ENCODE measurements at places on chromosomes 2 and 18.

GRCh38 chr18:40102903-40103302, 1852.1 kb upstream of the PIK3C3 start:
- no peak for DNase-seq

DNA sequence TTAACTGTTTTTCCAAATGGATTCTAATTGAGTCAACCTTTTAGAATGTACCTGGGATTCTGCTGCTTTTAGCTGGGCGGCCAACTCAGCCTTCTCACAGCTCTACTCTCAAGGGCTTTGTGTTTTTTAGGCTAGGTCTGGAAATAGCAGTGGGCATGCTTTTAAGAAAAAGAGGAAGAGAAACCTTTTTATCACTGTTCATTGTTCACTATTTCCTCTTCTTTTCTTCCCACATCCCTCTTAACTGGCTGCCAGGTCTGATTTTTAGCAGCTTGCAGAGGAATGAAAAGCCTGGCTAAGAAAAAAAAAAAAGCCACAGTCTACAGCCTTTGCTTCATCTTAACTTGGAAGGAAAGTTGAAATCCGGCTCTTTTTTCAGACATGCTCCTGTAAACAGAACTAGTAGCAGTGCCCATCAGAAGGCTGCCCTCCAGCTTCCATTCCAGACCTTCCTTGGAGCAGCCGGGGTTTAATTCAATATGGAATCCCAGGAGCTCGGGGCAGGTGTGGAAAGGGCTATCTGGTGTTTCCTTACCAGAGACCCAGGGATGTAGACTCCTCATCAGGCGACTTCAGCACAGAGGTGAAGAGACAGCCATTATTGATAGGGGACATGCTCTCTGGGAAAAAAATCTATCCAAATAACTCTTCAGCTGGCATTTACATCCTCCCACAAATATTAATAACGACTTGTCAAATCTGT, 230.7 kb downstream of the MYO3B start:
- DNase-seq: no peak

- DNase-seq: no peak
Observed at GRCh38 chr2:237278568-237278967, 135.4 kb downstream of the COL6A3 start.

DNA sequence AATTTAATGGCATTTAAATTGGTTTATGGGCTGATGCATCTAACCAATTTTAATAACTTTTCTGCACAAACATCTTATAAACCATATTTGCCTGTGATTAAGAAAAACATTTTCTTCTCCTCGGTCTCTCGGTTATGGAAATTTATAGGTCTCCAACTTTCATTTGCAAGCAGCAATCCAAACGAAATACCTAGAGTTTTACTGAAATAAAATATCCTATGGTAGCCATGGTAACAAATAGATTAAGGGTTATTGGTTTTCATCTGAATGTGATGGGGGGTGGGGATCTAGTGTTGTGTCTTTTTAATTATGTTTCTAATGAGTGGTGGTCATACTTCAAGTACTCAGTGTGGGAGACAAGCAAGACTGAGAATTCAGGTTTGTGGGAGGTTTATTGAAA, 2.9 kb downstream of the KLHL29 start:
- DNase-seq: no peak

DNA sequence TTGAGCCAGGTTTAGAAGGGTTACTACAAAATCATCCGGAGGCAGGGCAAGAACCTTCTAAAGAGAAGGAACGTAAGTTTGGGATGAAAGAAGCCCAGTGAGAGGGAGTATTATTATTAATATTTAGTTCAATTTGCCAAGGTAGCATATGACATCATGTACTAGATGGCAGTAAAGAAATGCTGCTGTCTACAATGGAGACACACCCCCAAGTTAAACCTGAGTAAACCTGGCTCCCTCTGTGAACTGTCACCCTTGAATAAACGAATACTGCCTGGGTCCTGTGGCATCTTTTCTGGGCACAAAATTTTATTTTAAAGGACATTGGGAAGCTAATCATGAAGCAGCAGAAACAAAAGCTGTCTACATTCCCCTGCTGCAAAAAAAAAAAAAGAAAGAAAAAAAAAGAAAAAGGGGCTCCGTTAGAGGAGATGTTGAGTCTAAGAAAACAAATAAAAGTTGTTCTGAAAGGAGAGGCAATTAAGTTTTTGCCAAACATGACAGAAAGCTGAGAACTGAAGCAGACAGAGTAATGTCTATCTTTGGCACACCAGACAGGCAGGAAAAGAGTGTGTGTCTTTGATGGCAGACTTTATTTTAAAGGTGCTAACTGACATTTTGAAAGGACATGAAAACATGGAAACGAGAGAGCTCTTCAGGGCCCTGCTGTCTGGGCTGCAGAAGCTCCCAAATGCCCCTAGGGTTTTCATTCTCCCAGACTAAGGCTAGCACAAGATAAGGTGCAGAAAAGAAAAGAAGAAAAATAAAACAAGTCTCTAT, 557.7 kb upstream of the CHAC2 start:
- no peak for DNase-seq

DNA sequence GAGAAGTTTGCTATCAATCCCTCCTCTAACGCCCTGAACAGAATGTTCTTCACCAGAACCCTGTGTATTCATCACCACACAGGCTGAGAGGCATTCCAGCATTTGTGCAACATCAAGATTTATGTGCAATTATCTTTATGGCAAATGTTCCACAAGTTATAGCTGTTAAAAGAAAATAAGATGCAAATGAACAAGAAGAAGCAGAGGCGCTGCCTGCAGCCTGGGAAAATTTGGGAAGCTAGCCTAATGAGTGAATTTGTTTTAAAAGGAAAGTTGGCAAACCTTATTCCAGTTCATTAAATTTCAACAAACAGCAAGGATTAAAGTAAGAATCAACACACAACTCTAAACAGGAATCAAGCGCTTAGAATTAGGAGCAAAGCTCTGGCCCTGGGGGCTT, 5.3 kb downstream of the TPO start:
- no peak for DNase-seq

DNA sequence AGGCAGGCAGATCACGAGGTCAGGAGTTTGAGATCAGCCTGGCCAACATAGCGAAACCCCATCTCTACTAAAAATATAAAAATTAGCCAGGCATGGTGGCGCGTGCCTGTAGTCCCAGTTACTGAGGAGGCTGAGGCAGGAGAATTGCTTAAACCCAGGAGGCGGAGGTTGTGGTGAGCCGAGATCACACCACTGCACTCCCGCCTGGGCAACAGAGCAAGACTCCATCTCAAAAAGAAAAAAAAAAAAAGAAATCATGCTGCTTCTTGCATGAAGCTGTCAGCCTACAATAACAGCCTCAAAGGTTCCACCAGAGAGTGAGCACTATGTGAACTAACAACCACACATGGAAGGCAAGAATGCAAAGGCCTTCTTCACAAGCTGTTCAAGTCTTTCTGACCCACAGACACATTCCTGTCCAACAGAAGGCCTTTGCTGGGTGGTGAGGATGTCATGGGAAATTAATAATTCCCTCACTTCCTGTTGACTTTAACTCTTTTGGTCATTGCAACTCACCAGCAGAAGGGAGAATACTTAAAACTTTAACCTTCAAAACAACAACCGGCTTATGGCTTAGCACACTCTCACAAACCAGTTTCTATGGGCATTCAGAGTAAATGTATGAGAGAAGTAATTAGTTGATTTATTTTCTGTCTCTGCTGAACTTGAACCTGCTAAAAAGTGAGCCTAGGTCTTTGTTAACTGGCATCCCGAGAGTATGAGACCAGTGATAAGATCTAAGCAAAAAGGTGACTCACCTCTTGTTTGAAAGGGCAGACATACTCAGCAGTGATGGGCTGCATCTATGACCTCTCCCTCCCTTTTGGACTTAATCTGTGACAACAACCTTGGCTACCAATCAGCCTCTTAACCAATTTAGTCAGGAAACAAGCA, 11.8 kb downstream of the PLEKHM3 start:
- DNase-seq: no peak

DNA sequence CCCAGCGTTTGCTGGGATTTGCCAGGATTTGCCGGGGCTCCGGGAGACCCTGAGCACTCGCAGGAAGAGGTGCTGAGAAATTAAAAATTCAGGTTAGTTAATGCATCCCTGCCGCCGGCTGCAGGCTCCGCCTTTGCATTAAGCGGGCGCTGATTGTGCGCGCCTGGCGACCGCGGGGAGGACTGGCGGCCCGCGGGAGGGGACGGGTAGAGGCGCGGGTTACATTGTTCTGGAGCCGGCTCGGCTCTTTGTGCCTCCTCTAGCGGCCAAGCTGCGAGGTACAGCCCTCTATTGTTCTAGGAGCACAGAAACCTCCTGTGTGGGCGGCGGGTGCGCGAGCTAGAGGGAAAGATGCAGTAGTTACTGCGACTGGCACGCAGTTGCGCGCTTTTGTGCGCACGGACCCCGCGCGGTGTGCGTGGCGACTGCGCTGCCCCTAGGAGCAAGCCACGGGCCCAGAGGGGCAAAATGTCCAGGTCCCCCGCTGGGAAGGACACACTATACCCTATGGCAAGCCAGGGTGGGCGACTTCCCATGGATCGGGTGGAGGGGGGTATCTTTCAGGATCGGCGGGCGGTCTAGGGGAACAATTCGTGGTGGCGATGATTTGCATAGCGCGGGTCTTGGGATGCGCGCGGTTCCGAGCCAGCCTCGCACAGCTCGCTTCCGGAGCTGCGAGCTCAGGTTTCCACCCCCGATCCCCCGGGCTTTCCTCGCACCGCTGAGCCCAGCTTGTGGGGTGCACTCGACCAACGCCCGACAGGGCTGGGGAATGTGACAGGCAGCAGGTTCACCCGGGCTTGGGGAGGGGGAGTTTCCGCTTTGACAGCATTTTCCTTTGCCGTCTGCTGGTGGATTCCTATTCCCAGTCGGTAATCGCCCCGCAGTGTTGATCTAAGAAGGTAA, 2.8 kb downstream of the ONECUT2 start:
- no peak for DNase-seq

DNA sequence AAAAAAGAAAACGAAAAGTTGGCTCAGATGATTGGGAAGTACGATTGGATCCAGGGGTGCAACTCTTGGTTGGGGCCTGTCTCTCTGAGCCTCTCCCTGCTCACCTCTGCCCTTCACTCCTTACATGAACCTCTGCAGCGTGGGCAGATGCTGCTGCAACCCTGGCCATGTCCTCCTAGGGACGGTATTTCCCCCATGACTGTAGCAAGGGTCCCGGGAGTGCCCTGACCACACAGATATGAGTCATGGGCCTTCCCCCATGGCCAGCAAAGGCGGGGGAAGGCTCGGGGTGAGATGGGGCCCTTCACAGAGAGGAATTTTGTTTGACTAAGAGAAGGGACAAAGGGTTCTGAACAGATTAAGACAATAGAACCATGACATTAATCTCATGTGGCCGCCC, 129.0 kb downstream of the NCK2 start:
- no peak for DNase-seq

GRCh38 chr18:523561-523960, 23.1 kb upstream of the COLEC12 start:
- DNase-seq: no peak

- DNase-seq: no peak
Observed at GRCh38 chr2:233124421-233125080, 64.4 kb downstream of the INPP5D start.

GRCh38 chr2:6652251-6652650, 213.5 kb downstream of the CMPK2 start:
- DNase-seq: no peak

DNA sequence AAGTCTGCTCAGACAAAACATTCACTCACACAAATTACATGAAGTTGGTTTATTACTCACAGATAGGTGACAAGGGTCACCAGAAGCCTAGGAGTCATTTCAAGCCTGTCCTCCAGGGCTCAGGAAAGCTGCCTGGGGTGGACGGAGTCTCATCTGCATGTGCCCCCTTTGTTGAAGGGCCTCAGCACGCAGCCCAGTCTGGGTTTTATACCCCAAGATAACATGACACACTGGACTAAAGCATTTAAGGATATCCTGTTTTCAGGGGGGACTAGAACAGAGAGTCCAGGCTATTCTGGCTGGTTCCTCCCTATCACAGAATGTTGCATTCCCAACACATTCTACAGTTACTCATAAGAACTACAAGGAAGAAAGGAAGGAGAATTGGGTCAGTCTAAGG, 164.7 kb downstream of the MREG start:
- DNase-seq: no peak

- DNase-seq: no peak
Observed at GRCh38 chr18:79764131-79764530, 33.6 kb upstream of the KCNG2 start.

- no peak for DNase-seq
Observed at GRCh38 chr2:567865-568638, 109.2 kb downstream of the TMEM18 start.

GRCh38 chr2:39141334-39142271, 20.8 kb upstream of the SOS1 start:
- DNase-seq: no peak

GRCh38 chr2:41736586-41736985, 311.2 kb upstream of the PKDCC start:
- no peak for DNase-seq

GRCh38 chr2:165941827-165942226, 11.7 kb downstream of the TTC21B start:
- DNase-seq: no peak

- peak; percentile 71 for DNase-seq
Observed at GRCh38 chr2:11477994-11478393, 12.0 kb upstream of the E2F6 start.

DNA sequence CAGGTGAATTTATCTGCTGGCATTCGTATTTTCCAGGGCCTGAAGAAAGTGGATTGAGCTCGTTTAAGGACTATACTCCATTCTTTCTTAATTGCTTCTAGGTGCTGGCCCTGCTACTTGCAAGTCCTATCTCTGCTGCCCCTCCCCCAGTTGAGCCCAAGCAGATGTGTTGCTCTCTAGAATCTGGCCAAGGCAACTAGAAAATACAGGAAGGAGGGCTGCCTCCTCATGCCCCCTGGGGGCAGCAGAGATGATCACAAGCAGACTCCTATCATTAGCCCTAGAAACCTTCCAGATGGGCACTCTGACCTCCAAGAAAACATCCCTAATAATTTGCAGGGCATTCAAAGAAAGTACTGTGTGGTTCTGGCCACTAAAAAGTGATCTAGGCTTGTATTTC, 72.5 kb upstream of the CYP26B1 start:
- peak; percentile 67 for DNase-seq

GRCh38 chr2:188204824-188205223, 86.8 kb upstream of the GULP1 start:
- DNase-seq: no peak

DNA sequence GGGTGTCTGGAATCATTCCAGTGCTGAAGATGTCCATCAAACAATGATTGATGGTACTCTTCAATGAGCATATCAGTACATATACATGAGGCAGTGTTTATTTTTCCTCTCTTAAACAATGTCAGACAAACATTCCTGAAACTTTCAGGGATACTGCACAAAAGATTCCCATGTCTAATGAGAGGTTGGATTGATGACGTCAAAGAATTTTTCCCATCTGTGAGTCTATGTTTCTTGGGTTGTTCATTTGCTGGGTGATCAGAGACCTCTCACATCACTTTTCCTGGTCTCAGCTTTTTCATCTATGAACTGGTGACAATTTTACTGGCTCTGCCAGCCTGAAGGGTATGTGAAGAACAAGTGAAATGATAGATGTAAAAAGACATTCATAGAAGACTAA, 325.5 kb downstream of the EN1 start:
- no peak for DNase-seq

- DNase-seq: no peak
Observed at GRCh38 chr2:237479747-237480146, 7.3 kb upstream of the MLPH start.
